Breast epithelium (tissue), 4 donors: ENCODE measurements at places on chromosomes 7 and 10.

DNA sequence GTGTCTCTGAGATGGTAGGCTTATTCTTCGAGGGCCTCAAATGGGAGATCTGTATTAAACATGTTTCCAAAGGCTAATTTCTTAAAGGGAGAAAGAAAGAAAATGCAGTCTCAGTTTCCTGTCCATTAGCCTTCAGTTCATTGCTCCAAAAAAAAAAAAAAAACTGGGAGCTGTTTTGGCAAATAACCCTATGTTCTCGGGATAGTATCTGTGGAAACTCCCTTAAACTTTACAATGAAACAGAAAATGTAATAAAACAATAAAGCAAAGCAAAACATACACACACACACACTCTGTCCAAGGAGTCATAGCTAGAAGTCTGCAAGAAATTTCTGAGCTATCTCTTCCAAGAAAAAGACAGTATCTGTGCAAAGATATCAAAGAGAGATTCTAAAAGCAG is 172.5 kb upstream of the CELF2 start:
- DNase-seq, result no peak

GRCh38 chr10:8554574-8554973 is 500.1 kb downstream of the GATA3 start:
- DNase-seq, result no peak

GRCh38 chr10:94307046-94307615 is 55.6 kb downstream of the NOC3L start:
- DNase-seq, result no peak

DNA sequence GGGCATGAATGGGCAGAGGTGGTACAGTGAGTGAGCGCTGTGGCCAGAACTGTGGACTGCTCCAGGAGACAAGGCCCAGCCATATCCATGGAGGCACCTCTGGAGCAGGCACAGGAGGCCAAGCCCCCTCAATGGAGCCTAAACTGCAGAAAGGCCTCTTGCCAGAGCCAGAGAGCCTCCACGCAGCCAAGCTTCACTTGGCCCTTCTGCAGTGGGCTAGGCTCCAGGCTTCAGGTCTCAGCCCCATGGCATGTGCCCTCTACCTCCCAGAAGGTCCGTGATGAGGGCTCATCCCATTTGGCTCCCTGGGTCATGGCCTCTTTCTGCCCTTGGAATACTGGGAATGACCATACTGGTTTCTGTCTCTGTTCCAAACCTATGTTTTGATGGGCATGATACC is 8.9 kb downstream of the PDE1C start:
- DNase-seq, result no peak

DNA sequence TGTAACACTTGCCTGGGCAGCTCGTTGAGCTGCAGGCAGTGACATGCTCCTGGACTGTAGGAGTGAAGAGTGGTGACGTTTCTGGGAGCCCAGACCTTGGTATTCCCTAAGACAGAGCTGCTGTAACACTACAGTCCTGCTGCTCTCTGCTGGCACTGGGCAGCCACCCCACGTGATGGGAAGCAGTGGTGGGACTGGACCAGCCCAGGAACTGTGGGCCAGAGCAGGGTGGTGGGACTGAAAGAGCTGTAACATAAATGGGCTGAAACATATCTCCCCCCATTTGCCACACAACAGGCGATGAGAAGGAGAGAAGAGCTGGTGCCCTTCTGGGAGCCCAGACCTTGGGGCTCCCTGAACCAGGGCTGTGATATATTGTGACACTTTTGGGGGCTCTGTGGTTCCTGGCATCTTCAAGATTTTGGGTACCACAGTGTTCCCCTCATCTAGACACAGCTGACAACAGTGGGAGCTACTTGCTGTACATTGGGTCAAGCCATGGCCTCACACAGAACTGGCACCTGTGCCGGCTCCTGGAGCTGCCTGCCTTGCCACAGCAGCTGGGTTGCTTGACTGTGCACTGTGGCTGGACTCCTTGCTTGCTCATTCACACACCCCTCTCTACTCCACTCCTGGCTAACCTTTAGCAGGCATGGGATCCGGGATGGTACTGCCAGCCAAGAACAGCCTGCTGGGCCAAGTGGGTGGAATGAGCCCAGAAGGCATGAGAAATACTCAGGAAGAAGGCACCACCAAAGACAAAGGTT is 161.3 kb upstream of the PCDH15 start:
- DNase-seq, result no peak

DNA sequence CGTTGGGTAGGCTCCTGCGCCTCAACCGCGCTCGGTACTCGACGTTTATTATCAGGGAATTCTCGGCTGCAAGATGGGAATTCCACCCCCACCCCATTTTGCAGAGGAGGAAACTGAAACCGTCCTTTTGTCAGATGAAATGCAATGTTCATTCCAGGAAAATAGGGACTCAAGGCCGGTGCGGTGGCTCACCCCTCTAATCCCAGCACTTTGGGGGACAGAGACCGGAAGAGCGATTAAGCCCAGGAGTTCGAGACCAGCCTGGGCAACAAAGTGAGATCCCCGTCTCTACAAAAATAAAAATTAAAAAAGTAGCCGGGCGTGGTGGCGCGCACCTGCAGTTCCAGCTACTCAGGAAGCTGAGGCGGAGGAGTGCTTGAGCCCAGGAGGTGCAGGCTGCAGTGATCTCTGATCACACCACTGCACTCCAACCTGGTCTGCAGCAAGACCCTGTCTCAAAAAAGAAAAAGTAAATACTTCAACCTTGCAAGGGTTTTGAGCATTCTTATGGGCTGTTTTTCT is 720 bp upstream of the RFC2 start:
- no peak for DNase-seq

GRCh38 chr10:46314071-46314470 is 27.3 kb downstream of the ANTXRL start:
- DNase-seq, result no peak

DNA sequence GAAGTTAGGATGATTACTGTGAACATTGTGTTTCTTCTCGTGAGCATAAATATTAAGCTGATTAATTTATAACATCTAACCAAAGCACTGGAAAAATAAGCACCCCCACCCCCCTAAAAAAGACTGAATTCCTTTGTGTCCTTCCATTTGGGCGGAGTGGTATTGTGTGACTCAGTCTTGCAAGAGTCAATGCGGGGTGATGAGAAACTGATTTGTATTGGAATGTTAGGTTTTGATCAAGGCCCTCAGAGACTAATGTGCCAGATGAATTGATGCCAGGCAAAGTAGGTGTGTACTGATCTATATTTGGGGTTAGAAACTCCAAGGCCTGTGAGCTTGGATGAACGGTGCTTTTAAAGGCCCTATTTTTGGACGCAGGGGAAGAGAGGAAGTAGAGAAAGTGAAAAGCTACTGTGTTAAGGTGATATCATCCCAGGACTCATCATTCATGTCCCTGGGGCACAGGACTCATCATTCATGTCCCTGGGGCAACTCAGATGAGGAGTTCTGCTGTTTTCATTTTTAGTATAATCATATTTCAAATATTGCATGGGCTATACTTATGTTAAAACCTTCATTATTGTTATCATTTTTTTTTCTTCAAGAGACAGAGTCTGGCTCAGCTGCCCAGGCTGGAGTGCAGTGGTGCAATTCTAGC is 61.3 kb upstream of the PTN start:
- DNase-seq, result no peak

GRCh38 chr10:24376731-24377130 is 167.8 kb downstream of the KIAA1217 start:
- DNase-seq, result no peak

DNA sequence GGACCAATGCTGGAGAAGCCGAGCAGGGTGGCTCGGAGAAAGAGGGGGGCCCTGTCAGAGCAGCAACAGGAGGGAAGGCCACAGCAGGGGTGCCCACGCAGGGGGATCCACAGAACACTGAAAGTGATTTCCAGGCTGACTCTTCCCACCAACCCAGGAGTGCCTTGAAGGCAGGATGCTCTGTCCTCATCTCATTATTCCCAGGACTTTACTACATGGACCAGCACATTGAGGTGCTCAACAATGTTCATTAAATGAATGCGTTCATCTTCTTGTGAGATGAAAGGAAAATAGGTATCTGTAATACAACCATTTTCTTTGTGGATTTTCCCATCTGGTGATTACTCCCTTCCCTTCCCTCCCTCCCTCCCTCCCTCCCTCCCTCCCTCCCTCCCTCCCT is 71.0 kb downstream of the COL26A1 start:
- DNase-seq, result no peak

DNA sequence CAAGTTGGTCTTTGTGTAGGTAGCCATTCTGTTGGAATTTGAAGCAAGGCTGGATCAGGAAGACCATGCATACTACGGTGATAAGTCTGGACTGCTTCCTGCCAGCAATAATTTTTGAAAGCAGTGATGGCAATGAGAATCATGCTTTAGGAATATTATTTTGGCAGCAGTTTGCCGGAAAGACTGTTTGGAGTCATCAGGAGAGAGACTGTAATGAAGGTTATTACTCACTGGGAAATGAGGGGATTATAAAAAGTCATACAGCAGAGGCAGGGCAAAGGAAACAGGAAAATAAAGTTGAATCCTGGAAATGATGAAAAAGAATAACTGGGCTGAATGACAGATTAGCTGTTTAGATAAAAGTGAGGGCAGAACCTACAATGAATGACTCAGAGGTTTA is 1136.8 kb upstream of the AUTS2 start:
- DNase-seq, result no peak

GRCh38 chr10:822661-823367 is 108.7 kb downstream of the LARP4B start:
- no peak for DNase-seq

DNA sequence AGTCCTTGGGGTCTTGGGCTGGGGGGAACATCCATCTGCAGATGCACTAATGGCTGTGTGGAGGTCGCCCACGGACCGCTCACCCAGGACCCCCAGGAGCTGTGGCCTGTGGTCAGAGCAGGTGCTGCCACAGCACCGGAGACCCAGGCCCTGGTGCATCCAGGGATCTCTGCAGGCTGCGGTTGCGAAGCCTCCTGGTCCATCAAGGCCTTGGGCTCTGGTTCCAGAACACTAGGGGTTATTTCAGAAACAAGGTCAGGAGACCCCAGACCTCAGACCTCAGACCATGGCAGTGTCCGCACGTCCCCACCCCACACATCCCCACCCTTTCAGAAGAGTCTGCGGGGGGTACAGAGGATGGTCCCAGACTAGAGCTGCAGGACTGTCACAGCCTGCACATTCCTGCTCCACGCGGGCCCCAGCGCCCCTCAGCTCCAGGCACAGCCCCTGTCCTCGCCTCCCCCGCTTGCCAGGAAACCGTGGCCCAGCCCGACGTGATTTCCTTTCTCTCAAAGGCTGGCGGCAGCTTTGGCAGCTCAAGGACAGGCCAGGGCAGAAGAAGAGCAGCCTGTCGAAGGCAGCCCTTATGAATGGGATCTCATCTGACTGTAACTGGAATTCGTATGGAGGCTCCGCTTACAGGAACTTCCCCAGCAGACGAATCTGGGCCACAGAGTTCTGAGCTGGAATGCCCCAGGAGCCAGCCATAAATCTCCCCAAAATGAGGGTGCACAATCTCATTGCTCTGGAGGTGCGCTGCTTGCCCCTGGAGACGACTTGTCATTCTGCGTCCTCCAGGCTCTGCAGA is 136.2 kb upstream of the RET start:
- DNase-seq, result peak; percentile 35

DNA sequence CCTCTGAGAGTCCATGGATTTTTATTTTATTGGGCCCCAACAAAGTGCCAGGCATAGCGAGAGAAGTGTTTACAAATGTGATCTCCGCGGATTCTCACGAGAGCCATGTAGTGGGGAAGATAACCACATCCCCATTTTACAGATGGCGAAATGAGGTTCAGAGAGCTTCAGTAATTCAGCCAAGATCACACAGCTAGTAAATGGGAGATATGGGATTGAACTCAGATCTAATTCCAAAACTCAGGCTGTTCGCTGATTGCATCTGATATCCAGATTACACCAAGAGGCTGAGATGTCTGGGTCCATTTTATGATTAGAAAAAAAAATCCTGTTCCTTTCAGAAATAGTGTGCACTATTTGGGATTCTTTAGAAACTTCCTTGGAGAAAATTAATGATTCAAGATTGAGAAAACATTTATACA is 1.3 kb downstream of the FAS start:
- no peak for DNase-seq

DNA sequence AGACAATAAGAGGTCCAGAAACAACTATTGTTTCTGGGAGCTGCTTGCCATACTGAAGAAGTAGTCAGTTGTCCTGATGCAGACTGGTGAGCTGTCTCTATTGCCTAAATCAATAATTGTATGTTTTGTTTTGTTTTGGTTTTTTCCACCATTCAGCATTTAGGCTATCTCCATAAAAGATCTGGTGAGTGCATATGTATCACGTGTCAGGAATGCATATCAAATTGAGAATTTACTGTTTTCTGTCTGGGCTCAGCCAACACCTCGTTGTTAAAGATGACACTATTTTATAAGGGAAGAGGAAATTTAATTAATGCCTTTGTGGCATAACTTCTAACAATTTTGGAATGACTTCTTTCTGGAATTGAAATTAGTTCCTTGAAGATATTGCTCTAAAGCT is 66.2 kb downstream of the SORCS1 start:
- DNase-seq, result no peak

DNA sequence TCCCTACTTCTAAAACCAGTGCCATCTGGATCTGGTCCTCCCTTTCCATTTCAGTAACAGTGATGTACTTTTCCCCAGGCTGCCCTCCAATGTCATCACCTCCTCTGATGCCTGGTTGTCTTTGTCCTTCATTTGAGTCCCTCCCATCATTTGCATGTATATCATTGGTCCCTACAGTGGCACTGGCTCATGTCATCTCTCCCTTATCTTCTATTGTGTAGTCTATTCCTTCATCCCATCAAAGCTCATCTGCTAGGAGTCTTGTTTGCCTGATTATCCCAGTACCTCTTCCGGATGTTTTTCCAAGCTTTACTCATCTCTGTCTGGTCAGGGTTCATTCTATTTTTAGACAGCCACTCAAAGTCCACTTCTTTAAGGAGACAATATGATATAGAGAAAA is 292.9 kb upstream of the BMPER start:
- DNase-seq, result no peak

- peak; percentile 50 for DNase-seq
Measured at GRCh38 chr7:369476-370258, 79.7 kb downstream of the FOXL3 start.

- DNase-seq, result peak; percentile 14
Measured at GRCh38 chr10:29612657-29613056, 22.1 kb downstream of the SVIL start.

- DNase-seq, result no peak
Measured at GRCh38 chr7:1661461-1661860, 8.6 kb upstream of the ELFN1 start.

- DNase-seq, result no peak
Measured at GRCh38 chr7:25940086-25940906, 211.7 kb upstream of the NFE2L3 start.

DNA sequence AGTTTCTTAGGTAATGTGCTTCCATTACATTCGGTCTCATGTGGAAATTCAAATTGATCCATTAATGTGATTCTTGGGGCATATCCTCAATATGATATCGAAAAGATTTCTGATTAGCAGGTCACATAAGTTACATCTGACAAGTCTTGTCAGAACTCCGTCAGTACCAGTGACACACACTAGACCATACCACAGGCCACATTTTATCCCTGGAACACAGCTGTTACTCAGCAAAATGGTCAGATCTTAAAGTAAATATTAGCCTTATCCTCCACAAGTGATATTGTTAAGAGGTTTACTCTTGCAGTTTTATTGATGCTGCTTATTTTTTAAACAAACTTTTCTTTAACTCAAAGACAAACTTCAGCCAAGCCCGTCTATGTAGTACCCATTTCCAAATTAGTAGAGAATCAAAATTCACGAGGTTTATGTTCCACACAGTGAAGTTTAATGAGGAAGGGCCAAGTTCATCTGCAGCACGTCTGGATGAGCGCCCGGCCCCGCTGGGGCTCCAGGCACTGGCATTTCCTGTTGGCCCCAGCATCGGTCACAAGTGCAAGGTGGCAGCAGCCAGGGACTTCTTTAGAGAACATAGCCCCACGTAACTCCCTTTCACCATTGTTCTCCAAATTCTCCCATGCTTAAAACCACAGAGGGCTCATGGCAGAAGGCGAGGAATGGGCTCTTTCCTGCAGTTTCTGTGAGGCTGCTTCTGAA is 132.2 kb downstream of the VIPR2 start:
- peak; percentile 70 for DNase-seq
